Ovary (tissue), 10 donors: ENCODE measurements at places on chromosomes 1 and 21. TPM values are rescaled to one million over a fixed set of nuclear protein-coding genes. Genes with fewer than 3 reads are reported as not detected.

GRCh38 chr1:32066489-32066873 lies 6.3 kb upstream of the TMEM39B start:
- DNase-seq, result no peak

DNA sequence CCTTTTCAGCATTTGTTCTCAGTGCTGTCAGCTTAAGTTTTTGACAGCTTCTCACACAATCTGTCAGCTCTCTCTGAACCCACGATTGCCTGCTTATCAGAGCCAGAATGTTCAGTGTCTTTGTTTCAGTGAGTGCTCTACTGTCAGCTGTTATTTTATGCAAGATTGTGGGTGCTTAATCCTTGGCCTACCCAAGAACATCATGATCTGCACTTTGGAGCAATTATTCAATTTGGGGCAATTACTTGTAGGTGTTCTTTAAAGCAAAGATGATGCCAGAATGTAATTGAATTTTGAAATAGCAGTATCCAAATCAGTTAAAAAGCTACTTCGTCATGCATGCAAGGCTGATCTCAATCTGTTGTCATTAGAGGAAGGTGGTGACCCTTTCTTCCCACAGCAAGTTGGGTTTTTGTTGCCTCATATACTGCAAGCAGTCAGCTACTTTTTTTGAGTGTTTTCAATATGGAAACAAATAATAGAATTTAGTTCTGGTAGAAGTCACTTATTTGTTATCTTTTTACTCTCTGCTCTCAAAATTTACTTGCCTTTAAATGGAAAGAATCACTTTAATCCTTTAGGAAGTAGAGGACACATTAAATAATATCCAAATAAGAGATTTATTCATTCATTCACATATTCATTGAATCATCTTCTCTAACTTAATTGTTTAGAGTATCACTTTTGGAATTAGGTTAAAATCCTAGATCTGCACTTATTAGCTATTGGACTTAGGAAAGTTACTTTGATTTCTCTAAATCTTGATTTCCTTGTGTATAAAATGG lies 253.5 kb upstream of the CACYBP start:
- DNase-seq, result no peak

GRCh38 chr1:35935442-35936388 lies 4.8 kb downstream of the AGO3 start:
- DNase-seq, result no peak

Gene ZSCAN20
- 5.2 TPM for total RNA-seq

Gene PLEKHO1
- total RNA-seq, result 66.1 TPM

- no peak for DNase-seq
Observed at GRCh38 chr1:42335809-42336518, 929 bp upstream of the FOXJ3 start.

GRCh38 chr1:8332806-8333205 lies 14.9 kb downstream of the SLC45A1 start:
- no peak for DNase-seq

DNA sequence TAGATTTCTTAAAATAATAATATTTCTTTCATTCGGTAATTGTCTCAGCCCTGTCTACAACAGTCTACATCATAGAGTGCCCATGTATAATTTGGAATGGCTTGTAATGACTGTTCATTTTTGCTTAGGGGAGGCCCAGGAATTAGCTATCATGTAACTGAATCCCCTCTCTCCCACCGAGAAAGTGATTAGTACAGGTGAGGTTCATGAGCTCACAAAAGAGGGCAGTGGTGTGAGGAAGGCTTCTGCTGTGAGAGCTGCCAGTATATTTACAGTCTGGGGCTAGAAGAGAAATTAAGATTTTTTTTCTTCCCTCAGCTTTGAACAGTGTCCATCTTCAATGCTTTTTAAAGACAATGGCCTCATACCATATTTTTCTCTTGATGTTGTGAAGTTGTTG lies 340.7 kb downstream of the ADGRL2 start:
- DNase-seq, result no peak

DNA sequence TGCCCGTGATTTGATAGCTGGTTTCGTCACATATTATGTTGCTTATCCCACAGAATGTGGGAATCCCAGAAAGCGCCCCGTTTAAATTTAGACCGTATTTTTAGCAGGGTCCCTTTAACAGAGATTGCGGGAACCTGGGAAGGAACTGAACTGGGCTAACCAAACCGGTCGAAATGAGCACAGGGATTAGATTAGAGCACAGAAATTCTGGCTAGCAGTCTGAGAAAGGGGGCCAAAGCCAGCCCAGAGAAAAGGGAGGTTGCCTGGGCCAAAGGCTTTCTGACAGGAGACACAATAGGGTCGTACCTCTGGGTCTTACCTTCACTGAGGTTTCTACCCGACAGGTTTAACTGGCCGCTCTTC lies 327 bp downstream of the LRRC40 start:
- DNase-seq, result no peak

GRCh38 chr1:41623736-41624135 lies 139.3 kb upstream of the EDN2 start:
- DNase-seq, result no peak

GRCh38 chr1:43797891-43798290 lies 90.6 kb downstream of the ST3GAL3 start:
- DNase-seq, result no peak

DNA sequence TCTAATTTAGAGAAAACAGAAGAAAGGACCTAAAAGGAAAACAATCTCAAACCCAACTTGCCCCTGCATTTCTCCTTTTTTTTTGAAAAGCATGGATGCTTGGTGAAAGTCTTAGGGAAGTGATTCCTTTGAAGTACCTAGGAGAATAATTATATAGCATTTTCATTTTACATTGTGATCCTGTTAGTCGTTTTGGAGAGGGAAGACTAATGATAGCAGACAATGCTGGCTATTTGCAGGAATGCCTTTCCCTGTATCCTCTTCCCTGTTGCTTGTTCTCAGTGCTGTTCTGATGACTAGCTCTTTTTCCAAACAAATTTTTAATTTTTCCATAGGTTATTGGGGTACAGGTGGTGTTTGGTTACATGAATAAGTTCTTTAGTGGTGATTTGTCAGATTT lies 53.9 kb downstream of the LAMC1 start:
- no peak for DNase-seq

- DNase-seq, result no peak
Observed at GRCh38 chr1:107529511-107530149, 388.8 kb downstream of the NTNG1 start.

Gene CA6
- total RNA-seq, result not detected

DNA sequence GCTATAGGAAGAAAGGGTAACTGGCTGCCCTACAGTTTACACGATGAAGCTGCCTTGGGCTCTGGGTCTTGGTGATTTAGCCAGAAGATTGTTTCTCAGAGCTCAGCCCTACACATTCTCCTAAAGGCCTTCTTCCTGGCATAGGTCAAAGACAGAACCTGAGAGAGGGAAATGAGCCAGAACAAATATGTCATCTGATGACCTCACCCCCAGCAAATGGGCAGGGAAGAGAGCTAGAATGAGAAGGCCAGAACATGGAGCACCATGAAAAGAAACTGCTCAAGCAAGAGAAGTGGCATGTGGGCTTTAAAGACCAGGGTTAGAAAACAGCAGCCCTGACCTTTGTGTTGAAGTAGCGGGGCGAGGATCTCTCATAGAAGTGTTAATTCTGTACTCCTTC lies 5.5 kb upstream of the ILDR2 start:
- DNase-seq, result no peak

DNA sequence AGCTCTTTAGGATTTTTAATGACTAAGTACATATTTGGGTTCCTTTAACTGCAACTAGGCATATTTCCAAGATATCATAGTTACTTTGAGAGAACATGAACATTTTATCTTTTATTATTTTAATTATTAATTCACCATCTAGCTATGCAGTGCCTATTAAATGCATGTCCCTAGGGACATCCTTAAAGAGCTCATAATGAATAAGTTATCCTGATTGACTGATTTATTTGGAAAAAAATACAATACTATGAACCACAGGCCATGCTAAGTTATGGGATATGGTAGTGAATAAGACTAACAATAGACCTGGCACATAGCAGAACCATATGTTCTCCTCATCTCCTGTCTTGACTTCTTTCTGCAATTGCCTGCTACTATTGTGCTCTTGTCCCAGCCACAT lies 16.4 kb upstream of the C1orf105 start:
- no peak for DNase-seq

- no peak for DNase-seq
Observed at GRCh38 chr1:209854196-209854595, 26.4 kb downstream of the UTP25 start.

- DNase-seq, result no peak
Observed at GRCh38 chr1:181159451-181160140, 71.1 kb downstream of the IER5 start.

DNA sequence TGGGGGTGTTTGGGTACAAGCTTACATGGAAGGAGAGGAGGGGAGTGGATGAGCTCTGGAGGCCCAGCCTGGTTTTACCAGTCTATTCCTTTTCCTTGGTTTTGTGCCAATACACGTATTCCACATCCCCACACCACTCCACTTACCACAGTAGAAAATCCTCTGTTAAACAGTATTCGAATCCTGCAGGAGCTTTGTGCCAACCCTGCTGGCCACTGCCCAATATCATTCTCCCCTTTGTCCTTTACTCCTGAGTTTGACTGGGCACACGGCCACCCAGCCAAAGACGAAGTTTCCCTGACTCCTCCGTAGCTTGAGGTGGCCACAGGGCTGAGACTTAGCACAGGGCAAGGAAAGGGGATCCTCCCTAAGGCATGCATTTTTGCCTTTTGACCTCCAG lies 61.6 kb downstream of the TMCO4 start:
- no peak for DNase-seq

GRCh38 chr21:36188937-36189336 lies 32.3 kb downstream of the DOP1B start:
- DNase-seq, result no peak

GRCh38 chr1:43610339-43610738 lies 39.6 kb upstream of the KDM4A start:
- no peak for DNase-seq

GRCh38 chr1:172970186-172970585 lies 80.6 kb downstream of the TNFSF18 start:
- DNase-seq, result no peak

Gene GBP6
- total RNA-seq, result 0.18 TPM

DNA sequence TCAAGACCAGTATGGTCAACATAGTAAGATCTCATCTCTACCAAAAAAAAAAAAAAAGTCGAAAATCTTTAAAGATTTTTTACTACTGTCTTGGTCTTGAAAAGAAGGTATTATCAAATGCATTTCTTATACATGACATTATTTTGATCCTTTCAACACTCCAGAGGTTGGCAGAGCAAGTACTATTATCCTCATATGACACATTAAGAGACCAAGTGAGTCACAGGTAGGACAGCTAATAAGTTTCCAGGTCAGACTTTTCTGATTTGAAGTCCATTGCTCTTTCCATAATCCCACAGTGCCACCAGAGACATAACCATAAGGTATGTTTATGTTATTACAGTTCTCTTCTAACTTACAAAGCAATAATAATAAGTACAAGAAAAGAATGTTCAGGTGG lies 15.2 kb downstream of the DBT start:
- no peak for DNase-seq

Gene SDF4
- 96.0 TPM for total RNA-seq

DNA sequence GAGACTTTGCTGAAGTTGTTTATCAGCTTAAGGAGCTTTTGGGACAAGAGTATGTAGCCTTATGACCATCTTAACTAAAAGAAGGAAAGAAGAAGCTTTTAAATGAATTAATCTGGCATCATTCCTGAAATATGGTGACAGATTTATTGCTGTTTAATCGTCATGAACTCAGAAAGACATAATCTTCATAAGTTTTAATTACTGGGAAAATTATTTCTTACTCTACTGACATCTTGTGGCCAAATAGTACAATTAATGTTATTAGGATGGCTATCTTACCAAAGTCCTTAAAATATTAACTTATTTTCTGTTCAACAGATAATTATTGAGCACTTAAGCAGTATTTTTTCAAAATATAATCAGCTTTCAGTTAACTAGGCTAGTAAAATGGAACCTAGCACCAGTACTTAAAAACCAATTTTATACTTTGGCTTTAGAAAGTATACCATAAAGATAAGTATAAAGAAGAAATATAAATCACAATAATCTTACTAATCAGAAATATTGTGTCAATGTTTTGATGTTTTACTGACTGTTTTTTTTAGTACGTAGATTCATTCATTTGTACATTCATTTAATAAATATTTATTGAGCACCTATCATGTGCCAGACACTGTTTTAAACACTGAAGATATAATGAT lies 34.7 kb upstream of the GPR25 start:
- no peak for DNase-seq

Gene PANK4
- 26.1 TPM for total RNA-seq
